ENCODE measurements at places on chromosomes 11 and 22. TPM values are rescaled to one million over a fixed set of nuclear protein-coding genes. Genes with fewer than 3 reads are reported as not detected.

DNA sequence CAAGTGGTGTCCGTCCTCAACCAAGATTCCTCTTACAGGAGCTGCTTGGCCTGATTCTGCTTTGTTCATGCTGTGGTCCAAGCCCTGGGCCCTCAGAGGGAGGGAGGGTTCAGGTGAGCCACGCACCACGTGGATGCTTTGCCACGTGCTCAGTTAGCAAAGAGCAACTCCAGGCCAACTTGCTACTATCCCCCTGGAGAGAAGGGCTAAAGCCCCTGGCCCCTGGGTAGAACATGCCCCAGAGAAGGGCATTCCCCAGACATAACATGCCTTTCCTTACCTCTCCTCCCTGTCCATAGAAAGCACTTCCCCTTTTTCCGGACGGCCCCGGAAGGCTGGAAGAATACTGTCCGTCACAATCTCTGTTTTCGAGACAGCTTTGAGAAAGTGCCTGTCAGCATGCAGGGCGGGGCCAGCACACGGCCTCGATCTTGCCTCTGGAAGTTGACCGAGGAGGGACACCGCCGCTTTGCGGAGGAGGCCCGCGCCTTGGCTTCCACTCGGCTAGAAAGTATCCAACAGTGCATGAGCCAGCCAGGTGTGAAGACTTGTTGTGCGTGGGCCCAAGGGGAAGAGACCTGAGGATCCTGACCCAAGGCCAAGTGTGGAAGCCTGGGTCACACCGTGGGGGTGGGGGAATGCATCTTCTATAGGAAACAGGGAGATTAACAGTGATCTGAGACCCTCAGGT, 8.8 kb downstream of the FOXR1 start:
- no peak for DNase-seq

GRCh38 chr11:65861165-65861505, 902 bp downstream of the MUS81 start:
- no peak for DNase-seq

GRCh38 chr11:122344215-122344614, 228.2 kb upstream of the BLID start:
- peak; percentile 100 for DNase-seq

Gene APOA4
- total RNA-seq = not detected

- no peak for DNase-seq
These were observed 20.2 kb downstream of the GAB2 start for GRCh38 chr11:78397398-78397797.

Gene PLEKHA7
- 0.09 TPM for total RNA-seq

GRCh38 chr11:108549319-108549885, 44.2 kb downstream of the EXPH5 start:
- DNase-seq = no peak

Gene PARVA
- total RNA-seq = 64.0 TPM

- no peak for DNase-seq
These were observed 3.2 kb downstream of the FUT4 start for GRCh38 chr11:94546886-94547285.

GRCh38 chr11:132217856-132218255, 847.4 kb downstream of the NTM start:
- DNase-seq = no peak

GRCh38 chr11:587978-588380, 11.7 kb downstream of the PHRF1 start:
- peak; percentile 14 for DNase-seq

DNA sequence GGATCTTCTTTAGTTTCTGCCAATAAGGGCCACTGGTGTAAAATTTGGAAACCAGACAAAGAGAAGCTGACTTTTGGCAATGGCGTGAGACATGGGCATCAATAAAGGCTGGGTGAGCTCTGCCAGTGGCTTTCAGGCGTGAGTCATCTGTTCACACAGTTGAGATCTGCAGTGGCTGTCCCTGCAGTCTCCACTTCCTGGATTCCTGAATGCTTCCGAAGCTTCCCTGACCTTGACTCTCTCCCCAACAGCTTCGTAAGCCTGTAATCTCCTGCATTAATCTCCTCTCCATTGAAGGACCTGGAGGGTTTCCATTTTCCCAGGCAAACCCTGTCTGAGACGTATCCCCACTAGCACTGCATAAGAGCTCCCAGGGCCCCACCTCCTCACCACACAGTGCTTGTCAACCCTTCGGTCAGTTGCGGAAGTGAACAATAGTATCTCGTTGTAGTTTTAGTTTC, 574.7 kb downstream of the TBC1D22A start:
- peak; percentile 34 for DNase-seq

- no peak for DNase-seq
These were observed 36.8 kb downstream of the RIBC2 start for GRCh38 chr22:45450101-45450785.

- no peak for DNase-seq
These were observed 581.7 kb upstream of the ARHGAP42 start for GRCh38 chr11:100105255-100105981.

- DNase-seq = no peak
These were observed 22.2 kb upstream of the BIRC3 start for GRCh38 chr11:102295045-102295444.

Gene ADAMTS8
- total RNA-seq = not detected

- no peak for DNase-seq
These were observed 1.8 kb upstream of the AP2A2 start for GRCh38 chr11:923691-924405.

Gene OR56B1
- not detected for total RNA-seq

GRCh38 chr11:32987851-32988250, 27.8 kb upstream of the DEPDC7 start:
- no peak for DNase-seq

Gene CCDC15
- total RNA-seq = 9.8 TPM

Gene HTR3B
- not detected for total RNA-seq

Gene C22orf31
- total RNA-seq = not detected

DNA sequence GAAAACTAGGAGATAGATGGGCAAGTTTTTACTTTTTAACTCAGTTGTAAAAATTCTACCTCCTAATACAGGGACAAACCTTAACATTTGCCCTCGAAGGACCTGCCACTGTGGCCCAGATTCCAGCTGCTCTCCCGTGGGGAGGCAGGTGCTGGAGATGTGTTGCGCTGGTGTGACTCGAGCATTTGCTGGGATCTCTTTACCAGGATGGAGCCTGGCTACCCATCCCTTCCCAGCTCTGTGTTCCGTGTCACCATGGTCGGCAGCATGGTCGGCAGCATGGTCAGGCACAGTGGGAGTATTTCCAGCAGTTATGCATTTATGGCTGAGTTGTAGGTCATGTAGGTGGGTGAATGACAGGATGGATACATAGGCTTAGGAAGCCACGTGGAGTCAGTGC, 41.1 kb downstream of the OTOG start:
- no peak for DNase-seq

GRCh38 chr11:116473206-116473769, 299.5 kb downstream of the BUD13 start:
- DNase-seq = peak; percentile 14

DNA sequence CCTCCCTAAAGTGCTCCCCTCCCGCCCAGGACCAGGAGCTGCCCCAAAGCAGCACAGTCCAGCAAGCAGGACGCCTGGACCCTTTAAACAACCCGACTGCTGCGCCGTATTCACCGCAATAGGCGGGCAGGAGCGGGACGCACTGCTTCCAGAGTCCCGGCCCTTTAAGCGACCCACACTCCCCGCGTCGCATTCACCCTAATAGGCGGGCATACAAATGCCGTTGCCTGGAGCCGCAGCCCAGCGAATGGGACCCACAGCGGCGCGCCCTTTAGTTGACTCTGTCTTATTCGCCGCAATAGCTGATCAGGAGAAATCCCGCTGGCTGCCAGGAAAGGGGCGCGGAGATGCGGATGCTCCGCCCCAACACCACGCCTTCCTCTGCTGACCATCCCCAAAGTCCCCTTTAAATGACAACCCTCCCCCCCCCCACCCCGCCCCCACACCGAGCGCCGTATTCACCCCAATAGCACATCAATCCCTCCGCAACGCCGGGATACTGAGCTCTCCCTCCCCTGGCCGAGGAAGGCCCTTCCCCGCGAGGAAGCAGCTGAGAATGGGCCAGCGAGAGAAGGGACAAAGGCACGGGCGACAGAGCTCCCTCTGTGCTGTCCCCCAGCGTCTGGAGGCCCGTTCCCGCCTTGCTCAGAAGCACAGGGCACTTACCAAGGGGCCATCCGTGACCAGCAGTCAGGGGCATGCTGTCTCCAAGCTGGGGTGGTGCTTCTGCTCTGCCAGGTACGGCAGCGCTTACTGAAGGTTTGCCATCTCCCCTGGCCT, 4.7 kb downstream of the OSBPL5 start:
- peak; percentile 93 for DNase-seq

GRCh38 chr11:69497221-69497787, 15.8 kb downstream of the LINC01488 start:
- peak; percentile 97 for DNase-seq

DNA sequence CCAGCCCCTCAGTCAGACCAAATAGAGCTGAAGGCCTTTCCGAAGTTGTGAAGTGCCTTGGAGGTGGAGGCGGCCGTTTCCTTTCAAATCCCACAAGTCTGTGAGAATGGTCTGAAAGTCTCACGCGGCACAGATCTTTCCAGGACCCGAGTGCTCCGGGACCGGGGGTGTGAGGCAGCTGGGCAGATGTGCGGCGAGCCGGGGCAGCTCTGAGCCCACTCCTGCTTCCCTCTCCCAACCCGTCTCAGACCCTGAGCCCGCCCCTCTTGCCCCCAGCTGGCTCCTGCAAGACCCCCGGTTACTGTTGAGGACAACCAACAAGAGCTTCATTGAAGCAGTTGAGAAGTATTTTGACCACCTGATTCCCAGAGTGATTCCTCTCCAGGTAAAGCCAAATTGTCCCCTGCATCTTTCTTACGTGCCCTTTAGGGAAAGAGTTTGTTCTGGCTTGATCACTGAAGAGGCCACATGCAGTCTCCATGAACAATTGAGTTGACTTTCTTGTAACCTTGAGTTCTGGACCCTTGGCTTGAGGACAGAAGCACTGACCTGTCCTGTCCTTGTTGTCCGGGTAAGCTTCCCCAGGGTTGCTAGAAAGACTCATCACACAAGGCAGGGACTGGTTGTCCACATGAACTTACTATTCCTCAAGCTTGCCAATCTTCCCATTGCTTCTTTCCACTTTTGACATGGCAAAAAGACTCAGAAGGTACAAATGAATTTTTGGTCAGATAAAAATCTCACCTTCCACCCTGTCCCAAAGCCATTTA, 7.5 kb downstream of the GLB1L3 start:
- no peak for DNase-seq

DNA sequence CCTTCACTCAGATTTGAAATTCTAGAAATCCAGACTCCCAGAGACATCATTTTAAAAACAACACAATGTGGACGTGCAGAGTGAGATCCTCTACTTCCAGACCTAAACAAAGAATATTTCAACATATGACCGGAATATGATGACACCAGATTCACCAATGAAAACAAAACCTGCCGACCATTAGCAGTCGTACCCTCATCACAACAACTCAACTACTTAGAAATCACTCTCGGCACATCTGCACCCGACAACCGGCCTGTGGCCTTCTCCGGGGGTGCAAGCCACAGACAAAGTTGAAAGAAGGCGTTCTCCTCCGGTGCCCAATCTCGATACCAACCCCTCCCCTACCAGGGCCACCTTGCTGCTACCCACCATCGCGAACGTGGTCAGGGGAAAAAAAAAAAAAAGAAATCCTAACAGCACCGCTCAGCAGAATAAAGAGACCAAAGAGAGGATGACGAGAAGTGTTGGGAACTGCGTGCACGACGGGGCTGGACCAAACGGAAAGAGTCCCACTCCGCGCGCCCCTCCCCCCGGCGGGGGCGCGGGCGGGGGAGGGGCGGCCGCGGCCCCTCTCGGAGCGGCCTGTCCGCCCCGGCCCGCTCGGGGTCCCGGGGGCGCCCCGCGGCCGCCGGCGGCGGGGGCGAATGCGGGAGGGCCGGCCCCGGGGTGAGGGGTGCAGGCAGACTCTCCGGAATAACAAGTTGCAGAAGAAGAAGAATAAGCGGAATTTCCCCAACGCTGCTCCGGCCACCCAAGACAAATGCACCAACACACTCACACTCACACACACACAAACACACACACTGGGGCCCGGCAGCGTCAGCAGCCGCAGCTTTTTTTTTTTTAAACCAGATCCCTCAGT, 1.7 kb downstream of the PHF21A start:
- peak; percentile 77 for DNase-seq

Gene FJX1
- total RNA-seq = 78.2 TPM

- peak; percentile 99 for DNase-seq
These were observed 7.0 kb upstream of the MALAT1 start for GRCh38 chr11:65491614-65492386.

Gene OR10D3
- not detected for total RNA-seq

GRCh38 chr22:44385296-44385610, 72.5 kb upstream of the SHISAL1 start:
- no peak for DNase-seq

DNA sequence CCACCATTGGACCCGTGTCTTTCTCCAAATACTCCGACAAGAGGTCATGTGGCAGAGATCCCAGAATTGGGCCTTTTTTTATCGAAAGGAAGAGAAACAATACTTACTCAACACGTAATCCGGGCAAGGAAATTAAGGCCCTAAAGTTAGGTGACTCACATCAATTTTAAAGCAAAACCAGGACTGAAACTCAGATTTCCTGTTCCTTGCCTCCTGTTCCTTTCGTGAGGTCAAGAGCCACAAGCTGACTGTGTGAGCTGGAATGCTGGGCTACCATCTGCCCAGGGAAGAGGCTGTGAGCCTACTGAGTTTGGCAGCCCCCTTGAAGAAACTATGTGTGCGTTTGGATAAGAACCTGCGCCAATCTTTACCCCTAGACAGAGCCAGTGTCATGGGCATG, 27.1 kb upstream of the MRGPRX2 start:
- DNase-seq = peak; percentile 83

- peak; percentile 94 for DNase-seq
These were observed 27.4 kb downstream of the ZNF214 start for GRCh38 chr11:6992457-6993417.

Gene SMTNL1
- total RNA-seq = not detected

DNA sequence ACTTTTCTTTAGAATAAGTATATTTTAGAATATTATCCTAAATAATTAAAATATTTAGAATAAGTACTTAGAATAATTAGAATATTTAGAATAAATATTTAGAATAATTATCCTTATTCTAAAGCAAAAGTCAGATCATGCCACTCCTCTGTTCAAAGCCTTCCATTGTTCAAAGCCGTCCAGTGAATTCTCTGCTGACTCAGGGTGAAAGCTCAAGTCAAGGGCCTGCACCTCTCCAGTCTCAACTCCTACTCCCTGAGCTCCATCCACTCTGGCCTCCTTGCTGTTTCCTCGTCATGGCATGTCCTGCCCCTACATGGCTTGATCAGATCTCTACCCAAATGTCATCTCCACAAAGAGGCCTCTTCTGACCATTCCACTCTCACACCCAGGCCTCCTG, 30.0 kb downstream of the PLEKHA7 start:
- DNase-seq = no peak

Gene ZNF143
- total RNA-seq = 15.1 TPM

Gene IGSF9B
- total RNA-seq = 1.7 TPM

DNA sequence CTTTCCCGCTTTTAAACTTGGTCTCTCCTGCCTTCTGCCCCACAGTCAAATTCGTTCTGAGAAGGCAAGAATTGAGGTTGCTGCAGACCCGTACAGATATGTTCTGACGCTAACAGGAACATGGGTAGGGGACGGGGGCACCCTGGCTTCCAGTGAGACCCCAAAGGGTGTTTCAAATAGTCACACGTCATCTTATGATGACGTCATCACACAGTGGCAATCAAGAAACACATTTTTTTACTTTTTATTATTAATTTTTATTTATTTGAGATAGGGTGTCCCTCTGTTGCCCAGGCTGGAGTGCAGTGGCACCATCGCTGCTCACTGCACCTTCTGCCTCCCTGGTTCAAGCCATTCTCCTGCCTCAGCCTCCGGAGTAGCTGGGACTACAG, 22.9 kb upstream of the TESMIN start:
- DNase-seq = no peak

Gene NEFH
- 0.54 TPM for total RNA-seq

Gene ABCG4
- 0.08 TPM for total RNA-seq

Gene IL17REL
- not detected for total RNA-seq

GRCh38 chr11:79942646-79943045, 501.8 kb upstream of the TENM4 start:
- no peak for DNase-seq

Gene GDPD4
- not detected for total RNA-seq

Measured in fibroblast of the aortic adventitia (primary cell).